ENCODE measurements at places on chromosomes 11 and 22. TPM values are rescaled to one million over a fixed set of nuclear protein-coding genes. Genes with fewer than 3 reads are reported as not detected.

USP35 gene
- 3.5 TPM for polyA plus RNA-seq

PDGFB gene
- polyA plus RNA-seq: 22.2 TPM

VSIG10L2 gene
- polyA plus RNA-seq: not detected

SYVN1 gene
- polyA plus RNA-seq: 38.0 TPM

GRIK4 gene
- 0.18 TPM for polyA plus RNA-seq

CACNA1I gene
- polyA plus RNA-seq: 0.20 TPM

TOLLIP gene
- 25.5 TPM for polyA plus RNA-seq

TENM4 gene
- polyA plus RNA-seq: 9.1 TPM

SLC22A25 gene
- polyA plus RNA-seq: not detected

YPEL4 gene
- 1.5 TPM for polyA plus RNA-seq

DCHS1 gene
- 40.2 TPM for polyA plus RNA-seq

SLC6A5 gene
- not detected for polyA plus RNA-seq

LRRN4CL gene
- polyA plus RNA-seq: 21.8 TPM

PHF21B gene
- polyA plus RNA-seq: 0.30 TPM

GRIA4 gene
- 11.2 TPM for polyA plus RNA-seq

ASPHD2 gene
- 1.1 TPM for polyA plus RNA-seq

BTBD18 gene
- 0.30 TPM for polyA plus RNA-seq

ANGPTL5 gene
- polyA plus RNA-seq: 0.77 TPM

MPPED2 gene
- polyA plus RNA-seq: 9.3 TPM

MMP11 gene
- polyA plus RNA-seq: 6.3 TPM

C11orf87 gene
- polyA plus RNA-seq: 0.58 TPM

SLN gene
- polyA plus RNA-seq: 2,312 TPM

IFITM10 gene
- polyA plus RNA-seq: 0.13 TPM

OR52H1 gene
- not detected for polyA plus RNA-seq

MUC6 gene
- polyA plus RNA-seq: 0.11 TPM

SHANK3 gene
- polyA plus RNA-seq: 12.7 TPM

THY1 gene
- polyA plus RNA-seq: 234 TPM

POU2AF3 gene
- polyA plus RNA-seq: 3.4 TPM

OR4D5 gene
- not detected for polyA plus RNA-seq

GAS2L1 gene
- polyA plus RNA-seq: 8.1 TPM

ZBTB44 gene
- polyA plus RNA-seq: 32.3 TPM

KCNJ11 gene
- 15.0 TPM for polyA plus RNA-seq

CD3E gene
- polyA plus RNA-seq: 26.8 TPM

SPON1 gene
- 18.3 TPM for polyA plus RNA-seq

ALKBH8 gene
- 6.6 TPM for polyA plus RNA-seq

SMDT1 gene
- 102 TPM for polyA plus RNA-seq

SYT12 gene
- polyA plus RNA-seq: 0.11 TPM

NTM gene
- polyA plus RNA-seq: 15.4 TPM

GNAZ gene
- polyA plus RNA-seq: 3.5 TPM

CCT8L2 gene
- polyA plus RNA-seq: not detected

SYT9 gene
- polyA plus RNA-seq: 0.42 TPM

MMP27 gene
- polyA plus RNA-seq: not detected

CABP4 gene
- polyA plus RNA-seq: 0.26 TPM

C1QTNF4 gene
- polyA plus RNA-seq: 10.3 TPM

ANKK1 gene
- 0.19 TPM for polyA plus RNA-seq

RAC2 gene
- 5.7 TPM for polyA plus RNA-seq

KRTAP5-10 gene
- not detected for polyA plus RNA-seq

MOGAT2 gene
- not detected for polyA plus RNA-seq

MIOX gene
- not detected for polyA plus RNA-seq

DUSP8 gene
- polyA plus RNA-seq: 16.5 TPM

MS4A12 gene
- polyA plus RNA-seq: not detected

SCO2 gene
- not detected for polyA plus RNA-seq

LRRC32 gene
- 24.1 TPM for polyA plus RNA-seq

CLTCL1 gene
- 16.7 TPM for polyA plus RNA-seq

APOL3 gene
- 13.9 TPM for polyA plus RNA-seq

CYTH4 gene
- 6.3 TPM for polyA plus RNA-seq

DDIAS gene
- 3.5 TPM for polyA plus RNA-seq

KLHL35 gene
- 3.3 TPM for polyA plus RNA-seq
